ENCODE measurements at places on chromosomes 5 and 9. TPM values are rescaled to one million over a fixed set of nuclear protein-coding genes. Genes with fewer than 3 reads are reported as not detected.

The RPS23 gene
- total RNA-seq: 1,788 TPM

The KIF4B gene
- total RNA-seq: under 0.01 TPM

The S100Z gene
- not detected for total RNA-seq

The GABRP gene
- not detected for total RNA-seq

The KIF24 gene
- 1.2 TPM for total RNA-seq

The DNM1 gene
- total RNA-seq: 1.9 TPM

The OXCT1 gene
- total RNA-seq: 50.7 TPM

The ALDH1A1 gene
- 2.8 TPM for total RNA-seq

The SHROOM1 gene
- 7.0 TPM for total RNA-seq
